ENCODE measurements at places on chromosomes 2 and 18.

DNA sequence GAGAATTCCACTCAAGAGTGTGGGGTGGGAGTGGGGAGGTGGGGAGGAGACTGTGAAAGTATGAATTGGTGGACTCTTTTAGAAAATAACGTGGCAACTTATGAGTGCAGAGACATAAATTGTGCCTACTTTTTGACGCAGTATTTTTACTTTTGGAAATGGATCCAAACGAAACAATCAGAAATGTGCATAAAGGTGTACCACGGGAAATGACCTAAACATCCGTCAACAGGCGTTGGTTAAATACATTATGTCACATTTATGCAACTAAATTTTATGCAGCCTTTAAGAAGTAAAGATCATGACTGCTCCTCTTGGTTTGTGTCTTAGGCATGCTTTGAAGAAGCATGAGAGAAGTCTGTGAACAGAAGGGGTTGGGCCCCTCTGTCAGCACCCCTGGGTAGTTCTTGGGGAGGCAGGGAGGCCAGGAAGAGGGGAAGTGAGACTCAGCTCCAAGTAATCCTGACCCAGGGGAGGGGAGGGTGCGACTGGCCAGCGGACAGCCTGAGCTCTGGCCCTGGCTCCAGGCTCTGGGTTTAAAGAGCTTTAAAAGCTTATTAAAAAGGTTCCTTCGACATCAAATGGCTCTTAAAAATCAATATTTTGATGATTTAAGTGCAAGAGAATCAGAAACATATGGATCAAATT is 126.4 kb upstream of the HAAO start:
- no peak for DNase-seq

- DNase-seq: peak; percentile 12
Measured at GRCh38 chr2:237291138-237291792, 122.7 kb downstream of the COL6A3 start.

GRCh38 chr2:200054681-200055468 is 99.5 kb downstream of the MAIP1 start:
- DNase-seq: no peak

GRCh38 chr2:229815858-229816257 is 101.5 kb upstream of the DNER start:
- no peak for DNase-seq

DNA sequence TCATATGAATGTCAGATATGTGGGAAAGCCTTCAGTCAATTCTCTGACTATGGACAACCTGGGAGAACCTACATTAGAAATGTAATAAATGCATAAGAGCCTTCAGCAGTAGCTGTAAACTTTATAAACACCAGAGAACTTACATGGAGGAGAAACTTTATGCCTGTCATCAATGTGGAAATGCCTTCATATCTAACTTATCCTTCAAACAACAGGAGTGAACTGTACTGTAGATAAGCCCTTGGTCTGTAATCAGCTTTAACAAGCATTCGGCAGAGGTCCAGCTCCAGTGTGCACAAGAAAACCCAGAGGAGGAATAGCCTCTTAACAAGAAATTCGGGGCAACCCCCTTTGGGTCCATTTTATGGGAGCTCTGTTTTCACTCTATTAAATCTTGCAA is 14.8 kb upstream of the UXS1 start:
- no peak for DNase-seq

- no peak for DNase-seq
Measured at GRCh38 chr2:77284353-77284752, 237.8 kb downstream of the LRRTM4 start.

DNA sequence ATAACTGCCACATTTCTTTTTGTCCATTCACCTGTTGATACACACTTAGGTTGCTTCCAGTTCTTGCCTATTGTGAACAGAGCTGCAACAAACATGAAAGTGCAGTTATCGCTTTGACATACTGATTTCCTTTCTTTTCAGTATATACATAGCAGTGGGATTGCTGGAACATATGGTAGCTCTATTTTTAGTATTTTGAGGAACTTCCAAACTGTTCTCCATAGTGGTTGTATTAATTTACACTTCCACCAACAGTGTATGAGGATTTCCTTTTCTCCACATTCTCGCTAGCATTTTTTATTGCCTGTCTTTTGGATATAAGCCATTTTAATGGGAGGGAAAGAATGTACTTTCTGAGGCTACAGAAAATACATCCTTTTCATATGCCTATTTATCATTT is 167.4 kb downstream of the GULP1 start:
- DNase-seq: no peak

DNA sequence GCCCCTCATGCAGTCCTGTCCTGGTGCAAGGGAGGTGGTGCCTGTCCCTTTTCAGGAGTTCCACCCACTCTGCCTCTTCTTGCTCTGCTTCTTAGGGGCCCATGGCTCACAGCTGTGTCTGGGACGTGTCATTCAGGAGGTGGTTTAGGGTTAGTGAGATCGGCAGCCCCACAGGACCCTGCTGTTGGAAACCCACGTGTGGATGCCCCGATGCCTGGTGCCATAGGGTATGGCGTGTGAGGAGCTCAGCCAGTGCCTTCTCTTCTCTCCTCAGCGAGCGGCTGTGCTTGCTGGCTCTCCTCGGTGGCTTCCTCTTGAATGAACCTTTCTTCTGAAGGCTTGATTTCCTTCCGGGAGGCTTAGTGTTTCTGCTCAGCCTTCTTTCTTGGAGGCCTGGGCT is 55.2 kb downstream of the LDLRAD4 start:
- peak; percentile 45 for DNase-seq

- no peak for DNase-seq
Measured at GRCh38 chr2:22817197-22817596, 567.8 kb upstream of the KLHL29 start.

DNA sequence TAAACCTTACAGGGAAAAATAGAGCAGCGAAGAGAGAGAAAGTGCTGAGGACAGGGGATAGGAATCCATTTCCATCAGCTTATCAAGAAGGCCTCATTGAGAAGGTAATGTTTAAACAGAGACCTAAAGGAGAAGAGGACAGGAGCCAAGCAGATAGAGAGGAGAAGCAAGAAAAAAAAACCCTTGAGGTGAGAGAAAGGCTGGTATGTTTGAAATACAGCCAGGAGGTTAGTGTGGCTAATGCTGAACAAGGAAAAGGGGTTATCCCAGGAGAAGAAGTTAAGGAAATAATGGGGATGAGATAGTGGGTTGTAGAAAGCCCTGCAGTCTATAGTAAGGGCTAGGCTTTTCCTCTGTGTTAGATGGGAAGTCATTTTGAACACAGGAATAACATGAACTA is 90.8 kb downstream of the GRB14 start:
- DNase-seq: no peak

DNA sequence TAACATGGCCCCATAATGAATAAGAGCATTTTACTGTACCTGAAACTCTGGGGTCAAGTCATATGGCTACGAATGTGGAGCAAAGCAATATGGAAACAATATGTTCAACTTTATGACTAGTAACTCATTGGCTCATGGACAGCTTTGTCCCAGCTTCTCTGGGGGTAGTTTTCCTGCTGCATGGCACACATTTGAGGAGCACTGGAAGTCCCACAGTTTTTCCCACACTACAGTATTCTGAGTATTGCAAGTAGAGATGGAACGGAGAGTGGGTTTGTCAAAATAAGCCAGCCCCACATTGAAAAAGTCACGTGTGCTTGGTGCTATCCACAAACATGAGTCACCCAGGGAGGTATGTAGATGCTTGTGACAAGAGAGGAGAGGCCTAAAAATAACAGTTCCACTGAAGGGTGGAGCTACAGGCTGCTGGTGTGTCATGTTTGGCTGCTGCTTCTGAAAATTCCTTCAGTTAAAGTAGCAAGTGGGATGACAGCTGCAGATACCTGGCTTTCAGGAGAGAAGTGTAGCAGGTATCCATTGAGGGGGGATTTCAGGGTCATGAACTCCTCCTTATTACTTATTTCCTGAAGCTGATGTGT is 48.2 kb upstream of the CTAGE1 start:
- DNase-seq: peak; percentile 50

DNA sequence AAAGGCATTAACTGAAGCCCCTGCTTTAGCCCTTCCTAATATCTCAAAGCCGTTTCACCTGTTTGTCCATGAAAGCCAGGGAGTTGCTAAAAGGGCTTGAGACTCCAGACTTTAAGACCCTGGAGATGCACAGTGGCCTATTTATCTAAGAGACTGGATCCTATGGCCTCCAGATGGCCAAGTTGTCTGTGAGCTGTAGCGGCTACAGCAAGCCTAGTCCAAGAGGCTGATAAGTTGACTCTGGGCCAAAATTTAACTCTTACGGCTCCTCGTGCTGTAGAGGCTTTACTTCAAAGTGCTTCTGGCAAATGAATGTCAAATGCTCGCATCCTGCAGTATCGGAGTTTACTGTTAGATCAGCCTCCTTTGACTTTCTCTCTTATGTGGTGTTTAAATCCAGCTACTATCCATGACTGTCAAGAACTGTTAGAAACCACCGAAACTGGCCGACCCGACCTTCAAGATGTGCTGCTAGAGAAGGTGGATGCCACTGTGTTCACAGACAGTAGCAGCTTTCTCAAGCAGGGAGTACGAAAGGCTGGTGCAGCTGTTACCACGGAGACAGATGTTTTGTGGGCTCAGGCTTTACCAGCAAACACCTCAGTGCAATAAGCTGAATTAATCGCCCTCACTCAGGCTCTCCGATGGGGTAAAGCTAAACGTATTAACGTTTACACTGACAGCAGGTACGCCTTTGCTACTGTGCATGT is 336.7 kb upstream of the CNTNAP5 start:
- DNase-seq: no peak

DNA sequence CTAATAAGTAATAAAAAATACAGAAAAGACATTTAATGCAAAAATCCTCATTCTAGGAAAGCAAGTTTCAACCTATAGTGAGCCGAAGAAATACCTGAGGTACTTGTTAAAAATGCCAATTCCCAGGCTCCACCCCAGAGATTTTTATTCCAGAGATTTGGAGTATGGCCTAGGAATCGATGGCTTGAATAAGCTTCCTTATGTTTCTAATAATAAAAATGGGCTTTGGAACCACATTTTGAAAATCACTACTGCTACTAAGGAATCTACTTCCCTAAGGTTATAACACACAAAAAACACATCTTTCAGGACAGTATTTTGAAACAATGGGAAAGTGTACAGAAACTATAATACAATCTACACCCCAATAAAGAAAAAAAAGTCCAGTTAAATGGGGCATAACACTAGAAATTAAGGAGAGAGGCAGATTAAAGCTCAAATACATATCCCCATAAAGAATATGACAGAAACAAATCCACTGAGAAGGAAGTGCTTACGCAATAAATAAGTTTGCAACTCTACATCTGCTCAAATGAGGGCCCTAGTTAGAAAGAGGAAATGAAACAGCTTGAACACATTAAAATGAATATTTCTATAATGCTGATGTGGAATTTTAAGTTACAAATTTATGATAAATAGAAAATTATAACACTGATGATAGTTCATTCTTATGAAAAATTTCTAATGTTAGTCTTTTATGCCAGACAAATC is 103.7 kb downstream of the EPB41L3 start:
- DNase-seq: no peak

DNA sequence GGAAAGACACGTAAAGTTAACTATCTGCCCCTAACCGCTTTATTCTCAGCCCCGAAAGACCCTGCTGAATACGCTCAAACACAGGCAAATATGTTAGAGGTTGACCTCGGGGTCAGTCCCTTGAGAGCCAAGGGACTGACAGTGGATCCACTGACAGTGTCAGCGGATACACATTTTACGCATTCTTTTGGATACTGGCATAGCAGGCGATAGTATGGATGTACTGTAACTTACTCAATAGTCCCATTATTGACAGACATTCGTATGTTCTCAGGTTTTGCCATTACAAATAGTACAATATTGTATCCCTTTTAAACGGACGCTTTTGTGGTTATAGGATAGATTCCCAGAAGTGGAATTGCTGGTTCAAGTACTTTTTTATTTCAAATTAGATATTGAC is 13.4 kb downstream of the ATP6V1B1 start:
- DNase-seq: no peak

DNA sequence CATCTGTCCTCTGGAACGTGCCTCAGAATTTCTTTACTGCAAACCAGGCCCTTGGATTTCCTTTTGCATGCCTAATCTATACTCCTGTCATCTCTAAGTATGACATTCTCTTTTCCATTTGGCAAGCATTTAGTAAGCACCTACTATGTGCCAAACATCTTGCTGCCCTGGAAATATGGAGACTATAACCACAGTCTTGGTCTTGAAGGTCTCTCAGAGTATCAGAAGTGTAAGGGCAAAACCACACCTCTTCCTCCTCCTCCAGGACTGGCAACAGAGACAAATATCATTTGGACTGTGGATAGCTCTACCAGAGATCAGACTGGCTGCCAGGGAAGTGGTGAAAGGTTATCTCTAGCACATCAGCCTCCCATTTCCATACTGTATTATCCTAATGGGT is 11.4 kb downstream of the DOCK10 start:
- DNase-seq: no peak

DNA sequence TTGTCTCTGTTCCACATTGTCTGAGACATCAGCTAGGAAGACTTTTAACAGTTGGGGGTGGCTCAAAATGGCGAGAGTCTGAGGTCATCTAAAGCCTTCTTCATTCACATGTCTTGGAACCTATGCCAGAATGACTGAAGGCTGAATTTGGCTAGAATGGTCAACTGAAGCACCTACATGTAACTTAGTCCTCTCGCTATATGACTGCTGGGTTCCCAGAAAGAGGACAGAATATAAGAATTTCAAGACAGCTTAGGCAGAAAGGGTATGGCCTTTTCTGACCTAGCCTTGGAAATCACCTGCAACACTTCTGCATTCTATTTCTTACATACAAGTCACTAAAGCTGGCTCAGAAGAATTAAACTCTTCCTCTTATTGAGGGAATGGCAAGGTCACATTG is 75.6 kb upstream of the OTX1 start:
- no peak for DNase-seq

GRCh38 chr2:151051574-151052220 is 210.0 kb downstream of the RBM43 start:
- DNase-seq: peak; percentile 44

- no peak for DNase-seq
Measured at GRCh38 chr2:140747090-140747489, 1383.7 kb downstream of the LRP1B start.

DNA sequence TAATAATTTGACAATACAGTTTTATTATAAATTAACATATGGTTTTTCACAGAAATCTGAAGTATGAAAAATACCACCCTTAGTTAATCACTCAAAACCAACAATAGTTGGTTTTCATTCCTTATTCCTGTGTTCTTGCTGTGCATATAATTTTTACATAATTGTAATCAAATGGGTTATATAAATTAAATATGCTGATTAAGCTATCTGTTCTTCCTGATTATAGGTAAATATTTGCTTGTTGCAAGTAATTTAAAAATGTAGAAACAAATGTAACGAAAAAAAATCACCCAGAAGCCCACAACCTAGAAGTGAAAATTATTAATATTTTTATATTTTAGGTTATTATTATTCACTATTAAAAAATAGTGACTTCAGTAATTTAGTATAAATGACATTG is 98.3 kb downstream of the ZNF804A start:
- no peak for DNase-seq

- no peak for DNase-seq
Measured at GRCh38 chr2:160380611-160381010, 113.0 kb downstream of the RBMS1 start.

- DNase-seq: no peak
Measured at GRCh38 chr2:71659868-71660518, 206.6 kb downstream of the DYSF start.

GRCh38 chr18:77197073-77197472 is 52.6 kb upstream of the GALR1 start:
- DNase-seq: no peak

All from CD4-positive, alpha-beta T cell treated with Interleukin-21 for 1 hour (primary cell).